Aorta (tissue), 5 donors: ENCODE measurements at places on chromosomes 1 and 21. TPM values are rescaled to one million over a fixed set of nuclear protein-coding genes. Genes with fewer than 3 reads are reported as not detected.

Gene PCBP3
- total RNA-seq: 15.0 TPM

- no peak for DNase-seq
Observed at GRCh38 chr21:34933609-34934335, 115.3 kb downstream of the RUNX1 start.

Gene ASCL5
- not detected for total RNA-seq

Gene SLC9C2
- not detected for total RNA-seq

- no peak for DNase-seq
Observed at GRCh38 chr1:31609514-31610118, 7.9 kb upstream of the HCRTR1 start.

Gene EDARADD
- total RNA-seq: 0.27 TPM

Gene GPR25
- total RNA-seq: not detected

GRCh38 chr1:187943606-187944403 is 1115.1 kb downstream of the PLA2G4A start:
- no peak for DNase-seq

GRCh38 chr1:146039844-146040194 is 18.3 kb upstream of the HJV start:
- no peak for DNase-seq

- no peak for DNase-seq
Observed at GRCh38 chr1:52663716-52664115, 30.7 kb downstream of the SHISAL2A start.

DNA sequence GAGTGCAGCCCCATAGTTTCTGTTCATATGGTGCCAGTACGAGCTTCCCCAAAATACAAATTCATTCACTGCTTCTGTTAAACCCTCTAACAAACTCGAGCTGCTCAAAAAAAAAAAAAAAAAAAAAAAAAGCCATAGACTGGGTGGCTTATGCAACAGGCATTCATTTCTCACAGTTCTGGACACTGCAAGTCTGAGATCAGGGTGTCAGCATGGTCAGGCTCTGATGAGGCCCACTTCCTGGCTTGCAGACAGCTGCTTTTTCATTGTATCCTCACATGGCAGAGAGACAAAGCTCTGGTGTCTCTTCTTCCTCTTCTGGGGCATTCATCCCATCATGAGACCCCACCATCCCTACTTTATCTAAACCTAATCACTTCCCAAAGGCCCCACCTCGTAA is 121.6 kb downstream of the PTBP2 start:
- no peak for DNase-seq

- DNase-seq: peak; percentile 46
Observed at GRCh38 chr1:9892563-9893528, 17.2 kb downstream of the CTNNBIP1 start.

Gene RNPEP
- 43.1 TPM for total RNA-seq

DNA sequence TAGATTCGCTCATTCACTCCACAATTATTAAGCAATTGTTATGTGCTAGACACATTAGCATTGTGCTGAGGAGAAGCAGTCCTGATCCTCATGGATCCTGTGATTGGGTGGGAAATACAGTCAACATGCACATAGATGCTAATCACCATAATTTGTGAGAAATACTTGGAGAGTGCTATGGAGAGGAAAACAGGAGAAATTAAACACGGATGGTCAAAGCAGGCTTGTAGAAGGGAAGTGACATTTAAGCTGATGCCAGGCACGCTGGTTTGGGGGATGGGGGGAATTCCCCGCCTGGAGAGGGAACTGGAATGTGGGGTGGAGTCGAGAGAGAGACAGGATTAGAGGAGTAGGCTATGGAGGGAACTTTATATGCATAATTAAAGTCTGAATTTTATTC is 52.2 kb upstream of the L1TD1 start:
- DNase-seq: no peak

DNA sequence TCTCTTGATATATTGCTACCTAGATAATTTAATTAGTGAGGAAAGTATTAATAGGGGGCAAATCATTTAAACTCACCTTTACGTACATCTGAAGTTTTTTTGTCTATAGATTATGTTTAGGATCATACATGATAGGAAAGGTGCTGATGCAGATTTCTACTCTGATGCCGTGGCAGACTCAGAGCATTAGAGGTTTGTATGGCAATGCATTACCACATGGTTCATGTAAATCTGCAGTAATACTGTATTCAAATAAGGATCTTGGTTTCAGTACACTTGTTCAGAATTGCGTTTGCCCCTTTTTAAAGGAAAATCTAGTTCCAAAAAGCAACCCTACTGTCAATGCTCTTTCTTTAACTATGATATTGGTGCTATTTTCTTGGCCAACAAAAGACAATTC is 288.3 kb downstream of the PTPRC start:
- DNase-seq: no peak

DNA sequence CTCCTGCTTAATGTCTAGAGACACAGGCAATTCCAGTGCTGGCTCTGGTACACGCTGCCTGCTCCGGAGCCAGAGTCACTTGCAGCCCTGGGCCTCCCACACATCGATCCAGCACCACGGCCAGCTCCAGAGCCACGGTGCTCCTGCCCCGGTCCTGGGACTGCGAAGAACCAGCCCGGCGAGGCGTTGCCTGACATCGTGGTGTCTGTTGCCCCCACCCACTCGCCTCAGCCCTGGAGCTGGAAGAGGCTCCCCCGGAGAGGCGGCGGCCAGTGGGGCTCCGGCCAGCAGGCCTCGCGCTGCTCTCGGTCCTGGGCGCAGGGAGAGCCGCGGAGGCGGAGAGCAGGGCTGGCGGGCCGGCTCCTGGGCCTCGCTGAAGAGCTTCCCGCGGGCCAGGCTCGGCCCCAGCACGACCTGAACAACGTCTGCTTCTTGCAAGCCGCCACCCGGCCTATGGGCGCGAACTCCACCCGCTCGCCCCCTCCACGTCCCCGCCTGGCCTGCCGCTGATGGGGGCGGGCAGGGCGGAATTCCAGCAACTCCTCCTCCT is 364.8 kb downstream of the CEP170 start:
- no peak for DNase-seq

- DNase-seq: no peak
Observed at GRCh38 chr1:185861630-185862029, 127.4 kb downstream of the HMCN1 start.

Gene TRNP1
- total RNA-seq: 15.0 TPM

- no peak for DNase-seq
Observed at GRCh38 chr1:116357487-116357886, 15.6 kb upstream of the ATP1A1 start.

GRCh38 chr1:237981223-237981622 is 90.5 kb upstream of the ZP4 start:
- DNase-seq: no peak

Gene TTC39A
- total RNA-seq: 2.0 TPM

Gene SLC16A4
- total RNA-seq: 18.5 TPM

DNA sequence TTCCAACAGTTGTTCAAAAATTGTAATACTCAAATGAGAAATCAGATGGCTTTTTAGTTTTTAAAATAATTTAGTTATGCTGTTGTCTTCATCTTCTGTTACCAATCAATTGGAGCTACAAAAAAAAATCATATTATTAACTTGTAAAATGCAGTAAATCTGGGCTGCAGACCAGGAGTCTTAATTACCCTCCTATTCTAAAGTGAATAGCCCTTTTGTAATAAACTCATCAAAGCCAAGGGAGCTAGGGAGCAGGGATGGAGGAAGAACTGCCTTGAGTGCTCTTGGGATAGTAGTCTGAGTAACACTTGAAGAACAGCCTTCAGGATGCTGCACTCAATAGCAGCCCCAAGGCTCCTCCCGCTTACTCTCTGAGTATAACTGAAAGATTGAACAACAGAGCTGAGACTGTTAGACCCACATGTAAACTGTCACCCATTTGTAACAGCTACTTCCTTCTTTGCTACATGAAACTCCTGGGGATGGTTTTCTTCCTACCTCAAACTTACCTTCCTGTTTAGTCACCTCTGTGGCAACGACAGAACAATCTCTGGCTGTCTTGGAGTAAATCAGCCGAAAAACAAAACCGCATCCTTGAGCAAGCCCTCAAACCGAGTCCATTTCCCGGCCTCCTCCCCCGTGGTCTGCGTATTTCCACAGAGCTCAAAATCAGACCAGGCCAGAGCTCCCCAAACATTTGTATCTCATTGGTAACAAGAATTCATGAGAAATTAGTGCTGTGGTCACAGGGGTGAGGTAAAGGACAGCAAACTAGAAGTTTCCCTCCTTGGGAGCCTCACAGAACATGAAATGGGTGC is 55.9 kb downstream of the CD58 start:
- DNase-seq: no peak

Gene KIAA0319L
- 58.6 TPM for total RNA-seq
